ENCODE measurements at places on chromosomes 5 and 9.

- DNase-seq: no peak
Observed at GRCh38 chr5:9226016-9226536, 319.8 kb downstream of the SEMA5A start.

GRCh38 chr9:76557674-76558225 is 98.8 kb downstream of the GCNT1 start:
- no peak for DNase-seq

- DNase-seq: no peak
Observed at GRCh38 chr9:124273427-124274160, 15.8 kb downstream of the NEK6 start.

DNA sequence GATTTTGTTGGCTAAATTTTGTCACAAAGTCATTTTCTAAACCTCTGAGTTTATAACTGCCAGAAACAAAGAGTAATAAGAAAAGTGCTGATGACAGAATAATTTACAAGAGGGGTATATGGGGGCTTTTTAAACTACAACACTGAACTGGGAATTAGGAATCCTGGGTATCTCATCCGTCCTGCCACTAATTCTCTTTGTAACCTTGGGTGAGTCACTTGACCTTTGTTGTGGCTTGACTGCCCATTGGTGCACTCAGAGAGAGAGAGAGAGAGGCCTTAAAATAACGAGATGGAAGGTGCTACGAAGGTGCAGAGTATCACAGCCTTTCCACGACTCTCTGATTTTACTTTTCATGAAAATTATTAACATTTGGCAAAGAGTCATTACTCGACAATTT is 130.3 kb upstream of the CNTLN start:
- no peak for DNase-seq

DNA sequence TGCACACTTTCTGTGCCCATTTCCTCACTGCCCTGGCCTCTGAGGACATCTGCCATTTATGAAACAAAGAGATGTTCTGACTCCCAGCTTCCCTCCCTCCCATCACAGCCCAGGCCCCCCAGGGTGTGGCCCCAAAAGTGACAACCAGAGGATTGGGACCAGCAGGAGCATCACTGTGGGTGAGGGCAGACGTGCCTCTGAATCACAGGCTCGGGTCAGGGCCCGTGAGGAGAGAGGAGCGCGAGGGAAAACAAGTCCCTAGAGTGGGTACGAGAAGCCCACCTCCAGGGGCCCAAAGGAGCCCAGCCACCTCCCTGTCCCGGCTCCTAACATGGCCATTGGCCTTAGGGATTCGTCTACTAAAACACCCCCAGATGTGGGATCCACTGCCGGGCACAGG is 138.0 kb upstream of the FSTL4 start:
- DNase-seq: no peak

- DNase-seq: no peak
Observed at GRCh38 chr9:135960411-135961276, 529 bp downstream of the UBAC1 start.

DNA sequence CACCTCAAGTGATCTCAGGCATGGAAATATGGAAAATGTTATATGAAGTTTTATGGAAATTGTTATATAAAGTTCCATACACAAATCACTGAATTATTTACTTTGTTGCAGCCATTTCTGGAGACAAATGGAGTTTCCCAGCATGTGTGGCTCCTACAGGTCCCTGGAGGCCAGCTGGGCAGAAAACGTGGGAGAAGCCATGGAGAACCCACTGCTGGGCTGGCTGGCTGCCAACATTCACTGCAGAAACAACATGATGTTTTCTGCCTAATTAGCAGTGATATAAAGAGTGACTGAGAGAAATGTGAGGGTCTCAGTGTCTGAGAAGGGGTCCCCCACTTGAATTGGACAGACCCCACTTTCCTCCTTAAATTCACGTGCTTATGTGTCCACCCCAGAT is 208.8 kb upstream of the IRX2 start:
- no peak for DNase-seq

GRCh38 chr5:34047774-34048572 is 5.0 kb upstream of the C1QTNF3 start:
- no peak for DNase-seq

- no peak for DNase-seq
Observed at GRCh38 chr9:98271479-98271878, 16.0 kb upstream of the TBC1D2 start.

GRCh38 chr5:32565145-32565544 is 20.2 kb upstream of the SUB1 start:
- DNase-seq: no peak

DNA sequence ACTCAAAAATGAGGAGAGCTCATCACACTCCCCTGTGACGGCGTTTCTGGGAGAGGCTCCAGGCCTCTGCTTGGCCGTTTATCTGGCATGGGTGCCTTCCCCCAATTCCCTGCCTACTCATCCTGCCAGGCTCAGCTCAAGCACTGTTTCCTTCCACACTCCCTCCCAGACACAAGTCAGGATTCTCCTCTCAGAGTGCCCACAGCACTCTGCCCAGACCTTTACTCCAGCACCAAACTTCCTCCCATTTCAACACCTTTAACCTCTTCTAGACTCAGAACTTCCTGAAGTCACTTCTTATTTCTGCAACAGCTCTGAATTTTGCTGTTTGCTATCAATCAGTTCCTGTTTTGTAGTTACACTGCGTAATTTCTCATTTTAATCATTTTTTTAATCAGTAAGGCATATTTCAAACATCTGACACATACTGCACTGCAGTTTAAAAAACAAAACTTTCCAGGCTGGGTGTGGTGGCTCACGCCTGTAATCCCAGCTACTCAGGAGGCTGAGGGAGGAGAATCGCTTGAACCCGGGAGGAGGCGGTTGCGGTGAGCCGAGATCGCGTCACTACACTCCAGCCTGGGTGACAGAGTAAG is 16.0 kb downstream of the TRMO start:
- DNase-seq: no peak

GRCh38 chr5:179258001-179258921 is 87.0 kb downstream of the ADAMTS2 start:
- DNase-seq: no peak

DNA sequence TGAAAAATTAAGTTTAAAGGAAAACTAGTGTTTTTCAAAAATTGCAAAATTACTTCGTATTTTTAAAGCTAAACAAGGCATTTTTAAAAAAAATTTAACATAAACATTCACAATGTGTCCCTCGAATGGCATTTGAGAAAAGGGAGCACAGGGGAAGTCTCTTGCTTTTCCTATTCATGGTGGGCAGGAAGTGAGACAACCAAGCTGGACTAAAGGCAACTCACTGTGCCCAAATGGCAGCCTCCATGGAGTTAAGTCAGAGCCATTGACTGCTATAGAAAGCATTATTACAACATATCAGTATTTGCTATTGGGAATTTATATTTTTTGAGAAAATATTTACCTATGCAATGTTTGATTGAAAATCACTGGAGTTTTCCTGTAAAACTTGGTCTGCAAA is 8.3 kb downstream of the HNRNPH1 start:
- no peak for DNase-seq

- no peak for DNase-seq
Observed at GRCh38 chr9:125854553-125855275, 107.5 kb downstream of the PBX3 start.

DNA sequence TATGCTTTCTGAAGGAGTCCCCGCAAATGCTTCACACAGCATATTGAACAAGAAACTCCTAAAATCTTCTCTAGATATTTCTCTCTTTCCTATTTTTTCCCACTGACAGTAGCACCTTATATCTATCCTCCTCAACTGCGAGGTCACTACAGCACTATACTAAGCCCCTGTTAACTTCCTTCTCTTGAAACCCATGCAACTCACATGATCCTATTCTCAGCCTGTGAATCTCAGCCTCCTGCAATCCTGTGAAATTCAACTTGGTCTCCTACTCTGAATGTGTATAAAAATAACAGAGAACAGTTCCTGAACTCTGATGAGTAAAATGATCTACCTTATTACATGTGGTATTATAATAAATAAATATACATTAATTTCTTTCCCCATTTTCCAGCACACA is 6.1 kb upstream of the PLGRKT start:
- DNase-seq: no peak

GRCh38 chr5:42779083-42779482 is 22.5 kb downstream of the CCDC152 start:
- DNase-seq: no peak

DNA sequence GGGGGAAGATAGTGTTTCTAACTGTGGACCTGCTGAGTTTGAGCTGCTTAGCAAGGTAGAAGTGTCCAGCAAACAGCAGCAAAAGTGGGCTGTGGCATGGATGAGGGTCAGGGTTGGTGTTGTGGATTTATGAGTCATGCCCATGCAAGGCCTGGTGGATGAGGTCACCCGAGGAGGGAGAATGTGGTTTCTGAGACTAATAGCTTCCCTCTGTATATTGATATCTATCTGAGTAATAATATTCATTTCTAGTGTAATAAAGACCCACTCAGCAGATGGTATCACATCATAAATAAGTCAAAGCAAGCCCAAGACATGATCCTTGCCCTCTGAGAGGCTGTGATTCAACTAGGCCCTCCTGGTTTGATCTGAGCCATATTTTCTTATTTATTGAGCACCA is 597.8 kb upstream of the CLINT1 start:
- DNase-seq: no peak

DNA sequence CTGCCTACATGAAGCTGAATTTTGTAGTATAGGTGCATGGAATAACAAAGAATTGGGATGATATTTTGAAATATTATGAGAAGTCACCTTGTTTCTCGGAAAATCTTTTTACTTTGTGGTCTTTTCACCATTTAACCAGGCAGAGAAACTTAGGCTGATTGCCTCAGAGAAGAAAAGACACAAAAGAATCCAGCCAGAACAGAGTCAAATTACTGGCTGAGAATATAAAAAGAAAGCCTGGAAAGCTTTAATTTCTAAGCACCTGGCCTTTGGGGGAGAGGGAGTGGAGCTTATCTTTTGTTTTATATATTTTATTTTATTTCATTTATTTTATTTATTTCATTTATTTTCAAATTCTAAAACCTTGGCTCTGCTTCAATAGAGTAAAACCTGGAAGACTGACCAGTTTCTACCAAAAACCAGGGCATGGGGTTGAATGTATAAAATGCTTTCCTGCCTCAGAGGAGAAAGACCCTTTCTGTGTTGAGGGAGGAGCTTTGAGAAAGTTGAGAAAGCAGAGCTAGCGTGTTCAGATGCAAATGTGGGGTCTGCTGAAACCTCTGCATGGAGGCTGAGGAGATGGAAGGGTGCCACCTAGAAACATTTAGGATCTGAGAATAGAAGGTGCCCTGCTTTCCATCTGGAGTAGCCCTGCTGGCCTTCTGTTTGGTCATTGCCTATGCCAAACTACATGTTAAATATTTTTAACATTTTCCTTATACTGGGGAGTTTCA is 81.6 kb downstream of the NREP start:
- no peak for DNase-seq

DNA sequence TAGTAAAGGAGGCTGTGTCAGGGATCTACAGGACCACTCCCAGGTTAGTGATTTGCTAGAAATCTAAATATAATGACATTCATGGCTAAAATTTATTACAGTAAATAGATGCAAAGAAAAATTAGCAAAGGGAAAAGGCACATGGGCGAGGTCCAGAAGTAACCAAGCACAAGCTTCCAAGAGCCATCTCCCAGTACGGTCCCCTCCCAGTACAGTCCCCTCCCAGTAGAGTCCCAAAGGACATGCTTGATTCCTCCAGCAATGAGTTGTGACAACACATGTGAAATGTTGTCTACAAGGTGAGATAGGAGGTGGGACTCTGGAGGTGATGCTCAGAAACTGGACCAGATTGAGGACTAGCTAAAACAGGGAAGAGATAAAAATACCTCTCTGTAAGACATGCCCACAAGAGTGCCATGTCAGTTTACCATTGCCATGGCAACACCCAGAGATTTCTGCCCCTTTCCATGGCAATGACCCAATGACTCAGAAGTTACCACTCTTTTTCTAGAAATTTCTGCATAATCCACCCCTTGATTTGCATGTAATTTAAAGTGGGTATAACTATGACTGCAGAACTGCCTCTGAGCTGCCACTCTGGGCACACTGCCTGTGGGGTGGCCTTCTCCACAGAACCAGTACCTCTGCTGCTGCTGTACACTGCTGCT is 27.9 kb upstream of the CEMIP2 start:
- no peak for DNase-seq

- DNase-seq: no peak
Observed at GRCh38 chr5:87122151-87122977, 145.3 kb upstream of the RASA1 start.

- no peak for DNase-seq
Observed at GRCh38 chr9:89626741-89627265, 22.0 kb downstream of the GADD45G start.

DNA sequence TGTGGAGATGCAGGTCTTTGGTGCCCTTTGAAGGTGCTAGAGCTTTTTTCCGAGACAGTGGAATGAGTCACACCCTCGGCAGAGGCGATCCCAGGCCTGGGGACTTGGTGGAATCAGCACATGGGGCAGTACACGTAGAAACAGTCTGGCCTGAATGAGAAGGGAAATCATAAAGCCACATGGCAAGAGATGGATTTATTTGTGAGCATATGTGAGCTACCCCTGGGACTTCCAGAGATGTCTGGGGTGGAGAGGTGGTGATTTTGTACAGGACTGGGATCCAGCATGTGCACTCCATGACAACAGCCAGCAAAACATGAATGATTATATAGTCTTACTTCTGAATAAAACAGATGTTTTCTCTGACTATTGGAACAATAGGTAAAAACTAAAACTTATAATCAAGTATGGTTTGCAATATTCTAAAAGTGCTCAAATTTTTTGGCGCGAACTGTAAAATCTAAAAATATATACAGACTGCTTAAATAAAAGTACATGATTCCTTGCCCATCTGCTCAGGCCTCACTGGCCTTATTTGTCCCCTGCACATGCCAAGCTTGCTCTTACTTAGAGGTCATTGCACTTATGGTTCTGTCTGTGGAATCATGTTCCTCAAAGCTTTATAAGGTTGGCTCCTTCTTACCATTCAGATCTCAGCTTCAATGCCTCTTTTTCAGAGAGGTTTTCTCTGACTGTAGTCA is 54.7 kb upstream of the SMARCA2 start:
- no peak for DNase-seq
